ENCODE measurements at places on chromosomes 11 and 22. TPM values are rescaled to one million over a fixed set of nuclear protein-coding genes. Genes with fewer than 3 reads are reported as not detected.

GRCh38 chr11:106304274-106304673 lies 226.8 kb downstream of the AASDHPPT start:
- peak; percentile 59 for DNase-seq

Gene HSPB2
- total RNA-seq = not detected

- DNase-seq = no peak
Observed at GRCh38 chr22:36160499-36160942, at the start of gene APOL3. Gene APOL3 (minus strand): TSS chr22:36160755. CDS start chr22:36149055, 11,700 bp downstream.

DNA sequence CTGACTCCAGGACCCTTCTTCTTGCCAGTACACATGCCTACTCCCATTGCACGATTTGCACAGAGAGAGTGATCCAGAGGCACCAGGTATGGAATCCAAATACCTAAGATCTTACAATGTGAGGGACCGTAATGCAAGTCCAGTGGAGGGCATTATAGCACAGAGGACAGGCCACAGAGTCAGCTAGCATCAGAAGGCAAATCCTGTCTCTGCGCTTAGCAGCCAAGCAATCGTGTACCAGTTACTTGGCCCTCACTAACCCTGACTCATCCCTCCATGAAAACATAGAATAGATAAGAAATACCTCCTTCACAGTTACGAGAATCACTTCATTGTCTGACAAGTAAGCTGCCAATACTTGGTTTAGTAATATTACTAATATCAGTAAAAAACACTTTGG lies 69.7 kb upstream of the SLC6A5 start:
- no peak for DNase-seq

DNA sequence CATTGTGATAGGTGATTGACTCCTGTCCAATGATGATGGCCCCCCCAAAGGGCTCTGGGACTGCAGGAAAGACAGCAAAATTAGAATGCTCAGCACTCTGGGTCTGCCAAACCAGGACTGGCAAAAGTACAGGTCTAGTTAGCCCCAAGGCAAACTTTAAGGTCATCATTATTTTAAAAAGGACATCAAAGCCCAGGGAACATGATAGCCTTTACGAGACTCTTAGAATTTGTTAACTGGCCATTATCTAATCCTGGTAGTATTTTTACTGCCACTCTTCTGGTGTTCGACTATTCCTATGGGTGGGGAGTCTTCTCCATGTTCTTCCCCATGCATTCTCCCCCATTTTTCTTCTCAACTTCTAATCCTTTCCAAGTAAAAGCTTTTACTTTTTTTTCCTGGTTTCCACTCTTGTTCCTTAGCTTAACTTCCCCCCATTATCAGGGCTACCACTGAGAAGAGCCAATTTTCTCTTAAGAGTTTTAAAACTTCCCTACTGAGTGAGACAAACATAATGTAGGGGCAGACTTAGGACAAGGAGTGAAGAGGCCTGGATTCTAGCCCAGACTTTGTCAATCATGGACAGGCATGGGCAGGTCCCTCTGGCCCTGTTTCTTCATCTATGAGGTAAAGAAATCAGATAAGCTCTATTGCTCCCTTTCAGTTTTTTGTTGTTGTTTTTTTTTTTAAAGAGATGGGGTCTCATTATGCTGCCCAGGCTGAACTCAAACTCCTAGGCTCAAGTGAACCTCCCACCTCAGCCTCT lies 7.1 kb downstream of the DDB1 start:
- peak; percentile 59 for DNase-seq

Gene FAM118B
- 20.9 TPM for total RNA-seq

GRCh38 chr22:28029201-28029948 lies 110.3 kb upstream of the PITPNB start:
- no peak for DNase-seq

- DNase-seq = no peak
Observed at GRCh38 chr11:3700410-3700809, 29.2 kb upstream of the CHRNA10 start.

DNA sequence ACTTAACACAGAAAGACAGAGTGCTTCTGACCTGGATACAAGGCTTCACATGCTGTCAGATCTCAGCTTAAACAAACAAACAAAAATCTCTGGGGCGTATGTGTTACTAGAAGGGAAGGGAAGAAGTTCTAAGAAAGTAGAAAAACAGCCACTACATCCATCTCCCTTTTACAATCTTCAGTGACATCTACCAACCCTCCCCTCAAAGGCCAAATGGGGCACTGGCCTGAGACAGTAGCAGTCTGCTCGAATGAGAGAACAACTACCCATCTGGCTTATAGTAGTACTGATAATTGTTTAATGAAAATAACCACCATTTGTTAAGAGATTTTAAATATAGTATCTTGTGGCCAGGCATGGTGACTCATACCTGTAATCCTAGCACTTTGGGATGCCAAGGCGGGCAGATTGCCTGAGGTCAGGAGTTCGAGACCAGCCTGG lies 29.4 kb downstream of the CCDC83 start:
- no peak for DNase-seq
